Right renal pelvis (tissue), 4 donors: ENCODE measurements at places on chromosomes 13 and 19. TPM values are rescaled to one million over a fixed set of nuclear protein-coding genes. Genes with fewer than 3 reads are reported as not detected.

The SIRT2 gene
- 43.2 TPM for polyA plus RNA-seq

The PGLYRP1 gene
- 0.22 TPM for polyA plus RNA-seq

The ERICH6B gene
- 1.0 TPM for polyA plus RNA-seq

The SULT2B1 gene
- polyA plus RNA-seq: 0.61 TPM

The SLC46A3 gene
- 3.4 TPM for polyA plus RNA-seq

The PSG1 gene
- 0.86 TPM for polyA plus RNA-seq

The CDX2 gene
- not detected for polyA plus RNA-seq
